SHP77 (cell line): ENCODE measurements at places on chromosomes 1 and 21.

- DNase-seq: no peak
Observed at GRCh38 chr1:42142894-42143675, 10.1 kb upstream of the GUCA2B start.

GRCh38 chr1:17113963-17114362, 5.3 kb downstream of the PADI2 start:
- no peak for DNase-seq

DNA sequence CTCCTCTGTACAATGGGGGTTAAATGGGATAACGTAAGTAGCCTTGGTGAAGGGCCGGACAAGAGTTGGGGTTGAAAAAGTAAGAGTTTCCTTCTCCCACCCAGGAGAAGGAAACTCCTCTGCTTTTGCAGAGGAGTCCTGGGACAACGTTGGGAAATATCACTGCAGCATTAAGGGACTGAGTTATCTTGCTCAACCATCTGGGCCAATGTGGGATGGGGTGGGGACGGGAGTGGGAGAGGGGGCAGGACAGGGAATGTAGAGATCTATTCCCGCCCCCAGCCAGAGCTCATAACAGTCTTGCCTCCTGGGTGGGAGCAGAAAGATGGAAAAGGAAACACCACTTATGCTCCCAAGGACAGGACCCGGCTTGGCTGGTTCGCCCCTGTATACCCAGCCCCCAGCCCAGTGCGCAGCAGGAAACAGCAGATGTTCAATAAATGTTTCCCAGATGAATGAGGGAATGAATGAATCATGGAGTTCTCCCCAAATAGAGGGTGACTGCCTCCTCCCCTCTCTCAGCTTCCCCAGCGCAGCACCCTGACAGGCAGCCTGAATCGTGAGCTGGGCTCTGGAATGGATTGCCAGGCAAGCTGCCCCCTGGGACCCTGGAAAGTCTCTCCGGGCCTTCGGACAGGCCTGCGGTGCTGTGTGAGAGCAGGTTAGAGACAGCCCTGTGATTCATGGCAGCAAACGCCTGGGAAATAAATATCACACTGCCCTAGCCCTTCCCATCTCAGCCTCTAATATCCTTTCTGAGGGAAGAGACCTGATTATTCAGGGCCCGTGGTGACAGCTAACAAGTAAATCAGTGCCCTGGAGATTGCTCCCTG, 24.8 kb downstream of the FBXO2 start:
- no peak for DNase-seq

DNA sequence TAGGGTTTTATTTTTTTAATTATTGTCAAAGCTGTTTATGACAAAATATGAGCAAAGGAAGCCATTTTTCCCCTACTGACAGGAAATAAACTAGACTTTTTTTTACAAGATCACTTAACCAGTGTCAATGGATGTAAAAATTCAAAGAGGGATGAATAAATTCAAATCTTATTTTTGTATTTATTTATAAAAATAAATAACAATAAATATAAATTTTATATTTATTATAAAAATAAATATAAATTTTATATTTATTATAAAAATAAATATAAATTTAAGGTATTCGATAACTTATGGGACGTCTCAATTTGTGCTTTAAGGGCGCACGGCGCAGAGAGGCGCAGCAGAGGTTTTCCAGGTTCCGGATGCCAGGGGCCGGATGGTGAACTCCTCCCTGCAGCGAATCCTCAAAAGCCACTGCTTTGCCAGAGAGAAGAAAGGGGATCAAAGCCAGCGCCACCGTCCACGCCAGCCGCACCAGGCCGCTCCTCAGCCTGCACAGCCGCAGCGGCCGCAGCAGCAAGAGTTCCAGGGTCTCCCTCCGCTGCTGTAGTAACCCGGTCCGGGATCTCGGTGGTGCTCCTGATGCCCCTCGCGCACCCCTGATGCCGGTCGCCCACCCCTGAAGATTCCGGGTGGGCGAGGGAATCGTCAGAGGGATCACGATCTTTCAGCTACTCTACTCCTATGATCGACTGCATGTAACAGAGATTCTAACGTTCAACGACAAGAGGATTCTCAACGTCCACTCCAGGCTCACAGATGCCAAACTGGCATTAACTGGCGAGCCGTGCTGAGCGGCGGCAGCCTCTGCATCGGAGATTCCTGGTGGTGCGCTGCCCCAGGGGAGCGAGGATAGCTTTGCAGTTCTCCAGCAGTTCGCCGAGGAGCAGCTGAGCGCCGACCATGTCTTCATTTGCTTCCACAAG, 28.5 kb upstream of the RLF start:
- no peak for DNase-seq

DNA sequence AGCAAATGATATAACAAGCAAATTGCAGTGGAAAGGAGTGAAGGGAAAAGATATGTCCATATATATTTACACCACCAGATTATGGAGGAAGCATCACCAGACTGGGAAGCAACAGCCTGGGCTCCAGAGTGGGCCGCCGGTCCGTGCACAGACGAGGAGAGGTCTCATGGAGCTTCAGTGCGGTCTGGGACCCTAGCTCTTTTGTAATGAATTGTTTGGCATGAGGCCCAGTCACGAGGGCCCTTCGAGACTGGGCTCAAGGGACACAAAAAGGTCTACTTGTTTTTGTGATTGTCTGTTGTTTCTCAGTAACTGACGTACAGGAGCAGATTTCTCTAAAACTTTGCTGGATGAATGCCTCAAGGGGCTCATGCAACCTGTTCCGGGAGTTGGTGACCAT, 12.9 kb upstream of the STUM start:
- no peak for DNase-seq

- no peak for DNase-seq
Observed at GRCh38 chr21:43881283-43881682, 16.3 kb downstream of the AGPAT3 start.

- DNase-seq: peak; percentile 87
Observed at GRCh38 chr1:61337981-61338848, 255.9 kb downstream of the NFIA start.

- DNase-seq: peak; percentile 34
Observed at GRCh38 chr1:19814681-19815503, at the start of gene RNF186. TSS of gene RNF186 (minus strand) at chr1:19815283. CDS start at chr1:19815101, 182 bp downstream.

DNA sequence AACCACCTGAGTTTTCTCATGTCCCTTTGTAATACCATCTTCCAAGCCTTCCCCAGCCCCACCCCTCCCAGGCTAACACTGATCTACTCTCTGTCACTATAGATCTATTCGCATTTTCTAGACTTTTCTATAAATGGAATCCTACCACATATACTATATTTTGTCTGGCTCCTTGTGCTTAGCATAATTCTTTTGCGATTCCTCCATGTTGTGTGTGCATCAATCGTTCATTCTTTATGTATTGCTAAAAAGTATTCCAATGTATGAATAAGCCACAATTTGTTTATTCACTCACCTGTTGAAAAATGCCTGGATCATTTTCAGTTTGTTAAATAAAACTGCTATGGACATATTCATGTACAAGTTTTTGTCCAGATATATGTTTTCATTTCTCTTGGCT, 66.7 kb upstream of the DPT start:
- no peak for DNase-seq

DNA sequence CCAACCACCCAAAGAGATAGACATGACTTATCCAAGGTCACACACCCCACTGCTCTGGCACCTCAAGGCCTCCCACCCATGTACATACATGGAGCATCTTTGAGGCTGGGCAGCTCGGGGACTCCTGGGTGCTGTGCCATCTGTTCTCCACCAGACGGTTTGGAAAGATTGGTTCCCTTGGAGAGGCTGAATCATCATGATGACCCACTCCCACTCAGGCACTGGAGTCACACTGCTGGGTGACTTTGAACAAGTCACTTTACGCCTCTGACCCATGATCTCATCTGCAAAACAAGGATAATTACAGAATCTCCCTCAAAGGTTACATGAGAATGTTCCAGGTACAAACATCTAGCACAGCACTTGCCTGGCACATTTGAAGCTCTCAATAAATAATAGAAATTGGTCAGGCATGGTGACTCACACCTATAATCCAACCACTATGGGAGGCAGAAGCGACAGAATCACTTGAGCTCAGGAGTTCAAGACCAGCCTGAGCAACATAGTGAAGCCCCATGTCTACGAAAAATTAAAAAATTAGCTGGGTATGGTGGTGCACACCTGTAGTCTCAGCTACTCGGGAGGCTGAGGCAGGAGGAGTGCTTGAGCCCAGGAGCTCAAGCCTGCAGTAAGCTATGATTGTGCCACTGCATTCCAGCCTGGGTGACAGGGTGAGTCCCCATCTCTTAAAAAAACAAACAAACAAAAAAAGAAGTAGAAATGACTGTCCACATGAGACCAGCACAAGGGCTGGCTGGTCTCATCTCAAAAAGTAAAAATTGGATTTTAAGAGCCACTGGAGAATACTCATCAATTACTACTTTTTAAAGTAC, 74.9 kb downstream of the RRAGC start:
- no peak for DNase-seq

DNA sequence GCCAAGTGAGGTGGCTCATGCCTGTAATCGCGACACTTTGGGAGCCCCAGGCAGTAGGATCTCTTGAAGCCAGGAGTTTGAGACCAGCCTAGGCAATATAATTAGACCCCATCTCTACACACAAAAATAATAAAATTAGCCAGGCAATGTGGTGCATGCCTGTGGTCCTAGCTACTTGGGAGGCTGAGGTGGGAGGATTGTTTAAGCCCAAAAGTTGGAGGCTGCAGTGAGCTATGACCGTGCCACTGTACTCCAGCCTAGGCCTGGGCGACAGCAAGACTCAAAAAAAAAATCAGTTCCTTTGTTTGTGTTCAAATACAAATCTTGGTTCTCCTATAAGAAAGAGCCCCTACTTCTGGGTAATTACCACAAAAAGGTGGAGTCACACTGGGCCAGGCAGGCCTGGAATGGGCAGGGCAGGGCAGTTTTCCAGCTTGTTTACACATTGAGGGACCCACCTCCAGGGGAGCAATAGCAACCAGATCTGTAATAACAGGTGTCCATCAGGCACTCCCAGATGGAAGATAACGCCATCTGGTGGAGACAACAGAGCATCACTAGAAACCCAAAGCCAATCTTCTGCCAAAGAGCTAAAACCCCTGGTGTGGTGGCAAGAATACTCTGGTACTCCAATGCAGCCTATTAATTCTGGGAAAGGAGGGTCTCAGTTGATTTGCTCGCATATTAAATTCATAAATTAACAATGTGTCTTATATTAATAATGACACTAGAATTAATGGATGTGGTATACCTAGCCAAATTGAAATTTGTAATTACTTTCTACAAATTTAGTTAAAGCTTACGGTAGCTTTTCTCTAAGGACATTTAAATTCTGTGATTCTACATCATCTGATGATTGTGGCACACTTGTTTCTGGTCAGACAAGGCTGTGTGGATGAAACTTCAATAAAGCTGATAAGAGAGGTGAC, 13.2 kb downstream of the PPP1R15B start:
- peak; percentile 87 for DNase-seq

DNA sequence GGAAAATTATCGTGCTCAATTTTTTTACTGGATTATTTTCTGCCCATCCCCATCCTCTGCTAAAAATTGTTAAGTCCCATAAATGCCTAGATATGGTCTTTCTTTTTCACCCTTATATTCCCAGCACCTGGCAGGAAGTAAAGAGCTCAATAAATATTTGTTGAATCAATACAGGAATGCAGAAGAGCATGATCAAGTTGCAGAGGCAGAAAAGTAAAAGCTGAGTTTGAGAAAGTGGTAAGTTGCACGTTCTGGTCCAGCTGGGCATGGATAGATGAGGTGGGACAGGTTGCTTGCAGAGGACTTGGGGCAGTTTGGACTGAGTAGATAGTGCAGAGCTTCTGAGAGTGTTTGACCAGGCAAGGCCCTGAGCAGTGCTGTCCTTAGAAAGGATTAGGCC, 40.1 kb downstream of the ZNF281 start:
- DNase-seq: peak; percentile 5

DNA sequence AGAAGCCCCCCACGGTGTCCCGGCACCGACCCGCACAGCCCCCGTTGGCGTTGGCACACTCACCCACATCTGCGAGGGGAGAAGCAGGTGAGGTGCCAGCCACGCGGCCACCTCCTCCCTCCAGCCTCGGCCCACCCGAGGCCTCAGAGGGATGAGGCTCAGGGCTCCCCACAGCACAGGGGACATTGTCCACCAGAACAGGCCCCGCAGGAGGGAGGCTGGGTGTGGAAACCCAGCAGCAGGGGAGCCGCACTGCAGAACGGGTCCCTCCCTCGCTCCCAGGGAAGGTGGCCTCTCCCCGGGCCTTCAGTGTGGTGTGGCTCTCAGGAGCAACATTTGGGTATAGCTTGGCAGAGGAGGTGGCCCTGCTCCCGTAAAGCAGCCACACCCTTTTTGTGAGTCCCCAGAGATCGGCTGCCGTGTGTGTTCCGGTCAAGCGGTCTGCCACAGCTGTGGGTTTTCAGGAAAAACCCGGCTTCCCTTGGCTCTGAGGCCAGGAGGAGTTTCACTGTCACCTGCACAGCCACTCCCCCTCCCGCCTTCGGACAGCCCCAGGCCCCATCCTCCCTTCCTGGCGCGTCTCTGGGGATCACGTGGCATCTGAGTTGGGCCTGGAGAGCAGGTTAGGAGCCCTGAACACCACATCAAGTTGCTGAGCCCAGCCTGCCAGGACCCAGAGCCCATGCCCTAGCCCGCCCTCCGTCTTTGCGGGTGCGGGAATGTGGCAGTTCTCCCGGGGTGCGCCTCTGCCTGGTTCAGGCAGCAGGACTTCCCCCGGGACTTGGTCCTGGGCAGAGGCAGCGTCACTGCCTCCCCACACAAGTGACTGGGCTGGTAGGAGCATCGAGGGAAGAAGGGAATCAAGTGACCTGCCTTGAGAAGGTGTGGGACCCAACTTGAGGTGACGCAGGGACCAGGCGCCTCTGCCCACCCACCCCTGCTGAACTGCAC, 64.0 kb downstream of the MEGF6 start:
- no peak for DNase-seq

DNA sequence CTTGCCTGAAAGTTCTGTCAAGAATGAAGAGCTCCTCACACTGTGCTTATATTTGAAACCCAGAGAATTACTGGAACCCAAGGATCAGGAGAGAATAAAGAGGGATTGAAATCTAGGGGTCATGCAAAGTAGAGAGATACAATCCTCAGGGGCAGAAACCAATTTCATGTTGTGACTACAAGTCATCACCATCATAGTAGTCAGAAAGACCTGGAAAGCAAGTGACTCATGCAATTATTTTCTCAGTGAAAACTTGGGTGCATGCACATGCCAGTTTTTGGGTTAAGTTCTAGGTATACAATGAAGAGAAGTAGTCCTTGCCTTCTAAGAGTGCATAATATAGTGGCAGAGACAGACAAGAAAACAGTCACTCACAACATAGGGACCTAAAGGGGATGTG, 210.0 kb downstream of the ZC3H11B start:
- no peak for DNase-seq

DNA sequence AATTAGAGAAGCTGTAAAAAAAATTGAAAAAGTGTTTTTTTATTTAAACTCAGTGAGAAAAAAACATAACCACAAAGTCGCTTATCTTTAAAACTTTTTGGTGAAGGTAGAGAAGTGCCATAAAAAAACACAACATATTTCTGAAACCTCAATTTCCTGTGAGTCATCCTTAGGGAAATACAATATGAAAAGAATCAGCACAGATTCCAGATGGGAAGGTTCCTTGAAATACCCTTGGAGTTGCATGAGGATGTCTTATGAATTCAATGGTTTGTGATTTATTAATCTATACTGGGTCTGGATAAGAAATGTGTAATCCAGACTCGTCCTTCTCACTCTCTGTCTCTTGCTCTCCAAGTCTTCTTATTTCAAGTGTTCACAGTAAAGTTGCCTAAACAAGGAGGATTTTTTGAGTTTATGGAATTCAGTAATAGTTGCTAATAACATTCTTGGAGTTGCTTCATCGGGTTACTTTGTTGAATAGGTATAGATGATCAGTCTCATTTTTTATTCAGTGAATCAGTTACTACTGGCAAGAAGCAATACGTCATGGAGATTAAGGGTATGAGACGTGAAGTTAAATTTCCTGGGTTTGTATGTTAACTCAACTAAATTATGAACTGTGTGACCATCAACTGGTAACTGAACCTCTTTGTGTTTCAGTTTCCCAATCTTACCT, 191.4 kb downstream of the KCNK2 start:
- no peak for DNase-seq
